Large intestine (tissue), 12 donors: ENCODE measurements at places on chromosomes 4 and X. TPM values are rescaled to one million over a fixed set of nuclear protein-coding genes. Genes with fewer than 3 reads are reported as not detected.

DNA sequence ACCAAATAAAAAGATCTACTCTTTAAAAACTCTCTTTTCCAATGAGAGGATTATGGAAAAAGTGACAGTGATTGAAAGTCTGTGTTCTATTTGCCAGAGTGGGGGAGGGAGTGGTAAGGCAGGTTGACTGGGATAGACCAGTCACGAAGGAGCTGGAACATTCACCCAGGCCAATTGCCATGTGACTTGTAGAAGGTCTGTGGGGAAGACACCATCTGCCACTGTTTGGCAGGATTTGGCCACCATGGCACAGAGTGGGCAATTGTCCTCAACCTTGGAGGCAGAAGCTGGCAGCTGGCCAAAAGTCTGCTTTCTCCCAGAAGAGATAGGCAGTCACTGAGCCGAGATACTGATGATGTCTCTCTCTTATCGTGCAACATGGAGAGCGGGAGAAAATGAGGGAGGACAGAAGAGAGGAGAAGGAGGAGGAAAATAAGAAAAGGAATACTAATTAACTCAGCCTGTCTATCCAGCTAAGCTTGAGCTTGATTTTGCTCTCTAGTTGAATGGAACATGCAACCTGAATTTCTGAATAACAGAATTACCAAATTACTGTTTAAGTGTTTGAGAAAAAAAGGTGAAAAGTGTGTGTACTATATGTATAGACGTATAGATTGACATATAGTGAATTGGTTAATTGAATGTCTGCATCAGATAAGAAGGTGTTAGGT is 267.1 kb downstream of the ARHGAP24 start:
- H3K36me3 ChIP-seq = no peaks in the 10 kb centered on the region
- H3K27me3 ChIP-seq = no peaks in the 10 kb centered on the region
- no peak for DNase-seq
- no peak overlapping the region for H3K4me3 ChIP-seq
- no peaks in the 10 kb centered on the region for H3K4me1 ChIP-seq
- H3K27ac ChIP-seq = no peak overlapping the region

GRCh38 chrX:22748093-22748999 is 251.4 kb upstream of the DDX53 start:
- DNase-seq = peak; percentile 39
- H3K4me3 ChIP-seq = no peak overlapping the region
- H3K27me3 ChIP-seq = no peaks in the 10 kb centered on the region

DNA sequence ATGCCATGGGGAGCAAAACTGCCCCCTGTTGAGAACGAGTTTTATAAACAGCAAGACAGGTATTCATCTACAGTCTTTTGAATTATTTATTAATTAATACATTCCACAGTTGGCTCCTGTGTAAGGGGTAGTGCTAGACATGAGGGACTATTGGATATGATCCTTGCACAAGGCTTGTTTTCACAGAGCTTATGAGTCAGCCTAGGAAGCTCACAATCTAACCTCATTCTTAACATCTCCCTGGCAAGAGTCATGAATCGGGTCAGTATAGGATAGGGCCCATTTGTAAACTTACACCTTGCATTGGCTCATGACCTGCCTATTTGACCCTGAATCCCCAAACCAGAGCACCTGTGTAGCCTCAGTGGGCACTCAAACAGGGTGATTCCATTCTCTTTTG is 209.1 kb upstream of the HCCS start:
- no peak for DNase-seq
- H3K27me3 ChIP-seq = no peaks in the 10 kb centered on the region
- H3K36me3 ChIP-seq = no peaks in the 10 kb centered on the region

DNA sequence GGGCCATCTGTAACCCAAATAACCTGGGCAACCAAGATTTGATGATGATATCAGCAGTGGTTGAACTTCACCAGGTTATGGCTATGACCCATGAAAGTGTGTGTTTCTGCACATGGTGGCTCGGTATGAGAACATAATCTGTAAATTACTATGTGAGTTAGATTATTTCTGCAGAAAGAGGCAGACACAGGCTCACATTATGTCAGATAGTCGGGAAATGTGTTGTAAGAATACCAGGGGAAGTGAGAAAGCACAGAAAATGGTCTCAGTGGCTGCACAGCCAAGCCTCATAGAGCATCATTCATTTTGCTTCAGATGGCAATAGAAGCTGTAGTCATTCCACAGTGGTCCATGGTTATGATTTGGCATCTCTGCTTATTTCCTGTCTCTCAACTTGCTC is 63.0 kb upstream of the RBPJ start:
- H3K27ac ChIP-seq = no peak overlapping the region
- H3K4me1 ChIP-seq = no peaks in the 10 kb centered on the region
- H3K36me3 ChIP-seq = no peaks in the 10 kb centered on the region
- H3K27me3 ChIP-seq = no peaks in the 10 kb centered on the region
- H3K4me3 ChIP-seq = no peak overlapping the region

DNA sequence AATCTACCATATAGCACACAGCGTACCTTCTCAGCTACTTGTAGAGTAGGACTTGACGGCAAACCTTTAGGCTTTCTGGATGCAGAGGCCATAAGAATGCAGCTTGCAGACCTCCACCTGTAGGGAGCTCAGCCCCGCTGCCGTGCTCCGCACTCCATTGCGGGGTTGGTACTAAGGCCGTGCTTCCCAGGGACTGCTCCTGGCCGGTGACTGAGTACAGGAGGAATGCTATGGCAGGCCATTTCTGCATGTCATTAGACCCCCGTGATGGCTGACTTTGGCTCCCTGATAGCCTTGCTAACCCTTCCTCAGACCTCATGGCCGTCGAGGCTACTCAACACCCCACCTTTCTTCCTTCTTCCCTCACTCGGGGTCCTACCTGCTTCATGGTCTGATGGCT is 26.4 kb downstream of the TIGD2 start:
- no peaks in the 10 kb centered on the region for H3K27me3 ChIP-seq
- DNase-seq = no peak
- no peaks in the 10 kb centered on the region for H3K36me3 ChIP-seq

- H3K4me3 ChIP-seq = no peak overlapping the region
- no peak for DNase-seq
- no peak overlapping the region for H3K27ac ChIP-seq
- H3K4me1 ChIP-seq = no peaks in the 10 kb centered on the region
- no peaks in the 10 kb centered on the region for H3K36me3 ChIP-seq
Measured at GRCh38 chr4:43757147-43757546, 691.5 kb downstream of the KCTD8 start.

GRCh38 chr4:38470735-38471262 is 193.2 kb upstream of the KLF3 start:
- no peaks in the 10 kb centered on the region for H3K36me3 ChIP-seq
- DNase-seq = no peak
- no peaks in the 10 kb centered on the region for H3K27me3 ChIP-seq
- no peak overlapping the region for H3K27ac ChIP-seq

DNA sequence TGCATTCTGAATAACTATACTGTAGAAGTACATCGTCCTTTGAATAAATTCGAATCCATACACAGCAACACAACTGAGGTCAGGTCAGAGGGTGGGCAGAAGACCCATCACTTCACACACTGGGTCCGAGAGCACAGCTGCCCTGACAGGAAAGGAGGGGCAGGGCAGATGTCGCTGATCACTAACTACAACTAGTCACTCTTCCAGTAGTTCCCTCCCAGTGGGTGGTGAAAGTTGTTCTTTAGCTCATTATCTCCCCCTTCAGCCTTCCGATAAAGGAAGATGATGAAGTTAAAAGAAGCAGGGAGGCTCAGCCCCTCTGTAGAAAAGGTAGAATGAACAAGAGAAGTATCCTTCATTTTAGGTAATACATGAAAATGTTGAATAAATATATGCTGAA is 278.9 kb downstream of the INPP4B start:
- H3K4me3 ChIP-seq = peak overlapping the region; percentile 31
- H3K36me3 ChIP-seq = no peaks in the 10 kb centered on the region
- peak overlapping the region; percentile 92 for H3K27ac ChIP-seq
- no peak for DNase-seq
- peaks cover 13% of the 10 kb centered on the region for H3K4me1 ChIP-seq
- no peaks in the 10 kb centered on the region for H3K27me3 ChIP-seq

- no peaks in the 10 kb centered on the region for H3K27me3 ChIP-seq
- DNase-seq = peak; percentile 64
- H3K4me3 ChIP-seq = no peak overlapping the region
- peaks cover 14% of the 10 kb centered on the region for H3K4me1 ChIP-seq
Measured at GRCh38 chrX:134803060-134803459, 144.8 kb upstream of the PLAC1 start.

DNA sequence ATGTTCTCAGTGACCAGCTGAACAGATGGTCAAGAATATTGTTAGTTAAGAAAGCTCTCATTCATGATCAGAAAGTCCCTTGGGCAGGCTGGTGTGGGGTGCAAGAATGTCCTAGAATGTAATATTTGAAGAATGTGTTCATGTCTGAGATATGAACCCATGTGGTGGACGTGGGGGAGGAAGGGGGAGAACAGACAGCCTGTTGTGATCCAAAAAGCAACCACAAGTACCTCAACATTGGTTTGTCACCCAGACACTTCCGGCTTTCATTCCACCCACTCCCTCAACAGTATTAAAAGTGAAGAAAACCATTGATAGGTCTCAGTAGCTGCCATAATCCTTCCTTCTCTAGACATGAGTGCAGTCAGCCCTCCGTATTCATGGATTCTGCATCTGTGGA is 82.2 kb downstream of the MAML3 start:
- DNase-seq = no peak
- H3K4me1 ChIP-seq = no peaks in the 10 kb centered on the region
- no peaks in the 10 kb centered on the region for H3K36me3 ChIP-seq
- no peak overlapping the region for H3K4me3 ChIP-seq
- no peaks in the 10 kb centered on the region for H3K27me3 ChIP-seq
- no peak overlapping the region for H3K27ac ChIP-seq

DNA sequence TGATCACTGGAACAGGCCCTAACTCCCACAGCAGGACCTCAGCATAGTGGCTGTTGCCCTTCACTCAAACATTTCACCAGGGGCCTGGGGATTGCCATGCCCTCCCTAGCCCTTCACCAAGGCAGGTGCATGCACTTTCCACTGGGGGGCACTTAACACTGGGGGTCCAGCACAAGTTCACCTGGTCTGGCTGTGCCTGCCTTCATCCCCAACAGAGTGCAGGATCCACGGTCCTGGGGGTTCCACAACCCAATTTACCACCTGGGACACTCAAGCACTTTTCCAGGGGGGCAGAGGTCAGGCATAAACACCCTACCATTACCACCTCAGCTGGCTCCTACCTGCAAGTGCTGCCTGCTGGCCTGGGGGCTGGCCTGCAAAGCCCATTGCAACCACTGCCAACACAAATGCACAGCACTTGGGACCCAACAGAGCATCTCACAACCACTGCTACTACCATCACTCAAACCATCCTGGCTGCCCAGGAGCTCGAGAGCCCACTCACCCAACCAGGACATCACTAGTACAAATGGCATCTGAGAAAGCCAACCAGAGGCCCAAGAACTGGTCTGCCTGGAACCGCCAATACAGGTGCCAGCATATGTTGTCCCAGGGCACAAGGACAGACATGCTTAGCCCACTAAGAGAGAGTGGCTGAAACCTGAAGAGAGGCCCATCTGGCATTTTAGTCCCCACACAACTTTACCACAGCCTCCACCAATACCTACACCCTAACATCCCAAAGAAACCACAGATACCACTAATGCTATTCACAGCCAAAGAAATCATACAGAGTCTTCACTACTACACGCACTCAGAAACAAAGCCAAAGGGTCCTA is 43.1 kb downstream of the NAT8L start:
- no peak for DNase-seq
- peaks cover 2% of the 10 kb centered on the region for H3K27me3 ChIP-seq
- H3K4me1 ChIP-seq = no peaks in the 10 kb centered on the region
- no peak overlapping the region for H3K4me3 ChIP-seq
- H3K36me3 ChIP-seq = no peaks in the 10 kb centered on the region
- H3K27ac ChIP-seq = no peak overlapping the region

GRCh38 chr4:186297013-186297645 is 31.1 kb downstream of the F11 start:
- H3K4me3 ChIP-seq = no peak overlapping the region
- H3K27me3 ChIP-seq = peaks cover 12% of the 10 kb centered on the region
- no peaks in the 10 kb centered on the region for H3K36me3 ChIP-seq
- DNase-seq = peak; percentile 37

- H3K27ac ChIP-seq = no peak overlapping the region
- no peak overlapping the region for H3K4me3 ChIP-seq
- no peaks in the 10 kb centered on the region for H3K4me1 ChIP-seq
- H3K27me3 ChIP-seq = no peaks in the 10 kb centered on the region
- DNase-seq = peak; percentile 3
Measured at GRCh38 chrX:16251782-16252181, 84.5 kb downstream of the MAGEB17 start.

DNA sequence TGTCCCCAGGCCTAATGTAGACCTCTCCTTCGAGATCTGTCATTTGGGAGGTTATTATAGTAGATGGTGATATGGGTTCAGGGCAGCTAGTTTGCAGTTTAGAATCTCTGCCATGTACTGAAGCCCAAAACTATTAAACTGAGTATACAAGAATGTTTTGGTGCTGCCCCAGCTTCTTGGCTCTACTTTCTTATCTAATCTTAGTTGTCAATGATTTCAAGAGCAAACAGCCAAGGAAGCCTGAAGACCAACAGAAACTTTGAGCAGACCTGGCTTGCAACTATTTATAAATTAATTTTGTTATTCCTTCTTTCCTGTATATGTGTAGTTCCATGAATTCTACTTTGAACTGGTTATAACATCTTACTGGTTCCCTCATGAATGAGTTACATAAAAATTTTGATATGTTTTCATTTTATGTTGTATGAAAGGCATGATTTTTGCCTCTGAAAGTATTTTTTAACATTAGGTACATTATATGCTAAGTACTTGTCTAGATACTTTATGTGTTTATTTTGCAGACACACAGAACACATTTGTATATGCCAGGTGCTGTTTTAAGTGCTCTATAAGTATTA is 2.0 kb upstream of the MGST2 start:
- H3K27me3 ChIP-seq = no peaks in the 10 kb centered on the region
- peaks cover 40% of the 10 kb centered on the region for H3K4me1 ChIP-seq
- no peak for DNase-seq
- peak overlapping the region; percentile 93 for H3K27ac ChIP-seq
- H3K36me3 ChIP-seq = no peaks in the 10 kb centered on the region

DNA sequence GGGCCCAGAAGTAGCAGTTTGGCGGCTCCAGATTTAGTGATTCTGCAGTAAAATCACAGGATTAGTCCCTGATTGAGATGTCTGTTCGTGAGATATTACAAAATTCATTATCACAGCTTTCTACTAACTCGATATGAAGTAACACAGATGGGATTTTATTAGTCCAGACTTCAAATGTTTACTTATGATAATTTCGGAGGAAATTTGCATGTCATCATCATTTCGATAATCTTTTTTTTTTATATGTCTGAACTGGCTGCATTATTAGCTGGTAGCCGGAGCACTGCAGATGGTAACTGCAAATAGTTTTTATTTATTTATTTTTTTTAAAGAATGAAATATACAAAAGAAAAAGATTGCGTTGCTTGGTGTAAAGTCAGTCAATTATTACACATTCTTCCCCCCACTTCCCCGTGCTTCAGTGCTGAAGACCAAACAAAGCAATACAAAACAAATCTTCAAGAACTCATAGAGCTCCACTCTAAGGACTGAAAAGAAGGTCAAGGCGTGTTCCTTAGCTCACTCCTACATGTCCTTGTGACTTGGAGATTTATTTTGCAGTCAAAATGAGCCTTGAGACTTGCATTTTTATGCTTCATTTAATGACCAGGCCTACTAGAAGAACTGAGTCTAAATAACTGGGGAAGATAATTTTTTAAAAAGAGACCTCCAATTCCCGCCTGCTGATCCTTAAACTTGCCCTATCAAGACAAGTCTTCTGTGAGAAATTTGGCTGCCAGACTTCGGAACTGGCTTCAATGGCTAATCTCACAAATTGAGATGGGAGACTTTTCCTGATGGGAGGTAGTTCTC is 11.7 kb upstream of the PITX2 start:
- H3K27ac ChIP-seq = no peak overlapping the region
- H3K4me3 ChIP-seq = no peak overlapping the region
- DNase-seq = no peak
- H3K4me1 ChIP-seq = peaks cover 20% of the 10 kb centered on the region

The MTTP gene
- polyA plus RNA-seq = 459 TPM

The EGF gene
- 28.3 TPM for polyA plus RNA-seq

The TMSB15B gene
- 10.3 TPM for polyA plus RNA-seq

The YIPF7 gene
- polyA plus RNA-seq = 0.22 TPM

The ART3 gene
- polyA plus RNA-seq = 0.99 TPM
